Germinal center (tissue), 1 donor: ENCODE measurements at places on chromosomes 3 and 15.

- DNase-seq = no peak
Observed at GRCh38 chr3:27049792-27050191, 319.4 kb downstream of the NEK10 start.

- DNase-seq = no peak
Observed at GRCh38 chr3:61613666-61614065, 52.3 kb downstream of the PTPRG start.

GRCh38 chr15:72168131-72168807, 29.3 kb downstream of the GRAMD2A start:
- no peak for DNase-seq

GRCh38 chr3:93969997-93970396, 3.7 kb downstream of the PROS1 start:
- DNase-seq = no peak

DNA sequence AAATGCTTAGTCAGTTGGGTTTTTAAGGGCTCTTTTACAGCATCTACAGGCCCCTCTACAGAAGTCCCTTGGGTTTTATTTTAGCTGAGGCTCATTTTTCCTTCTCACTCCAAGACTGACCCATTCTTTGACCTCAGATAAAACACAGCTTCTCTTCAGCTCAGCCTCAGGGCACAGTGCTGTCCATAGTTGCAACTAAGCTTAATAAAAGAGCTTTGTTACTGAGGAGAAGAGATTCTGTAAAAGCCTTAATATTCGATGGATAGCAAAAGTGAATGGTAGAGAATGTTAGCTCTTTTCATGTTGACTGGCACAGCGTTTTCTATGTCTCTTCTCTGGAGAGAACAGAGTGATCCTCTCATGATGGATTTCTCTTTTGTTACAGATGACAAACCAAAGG, 277.9 kb downstream of the BBX start:
- no peak for DNase-seq

DNA sequence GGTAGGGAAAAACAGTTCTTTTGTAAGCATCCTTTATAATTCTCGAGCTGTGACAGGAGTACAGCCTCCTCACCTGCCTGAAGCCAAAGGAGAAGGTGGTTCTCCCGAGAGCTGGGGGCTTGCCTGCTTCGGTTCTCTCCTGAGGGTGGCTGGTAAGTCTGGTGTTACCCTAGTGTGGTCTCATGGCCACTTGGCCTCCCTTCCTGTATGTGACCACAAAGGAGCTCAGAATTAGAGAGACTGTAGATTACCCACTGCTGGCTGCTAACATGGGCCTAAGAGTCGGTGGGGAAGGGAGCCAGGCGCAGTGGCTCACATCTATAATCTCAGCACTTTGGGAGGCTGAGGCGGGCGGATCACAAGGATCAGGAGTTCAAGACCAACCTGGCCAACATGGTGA, 12.6 kb downstream of the PDHB start:
- DNase-seq = no peak

DNA sequence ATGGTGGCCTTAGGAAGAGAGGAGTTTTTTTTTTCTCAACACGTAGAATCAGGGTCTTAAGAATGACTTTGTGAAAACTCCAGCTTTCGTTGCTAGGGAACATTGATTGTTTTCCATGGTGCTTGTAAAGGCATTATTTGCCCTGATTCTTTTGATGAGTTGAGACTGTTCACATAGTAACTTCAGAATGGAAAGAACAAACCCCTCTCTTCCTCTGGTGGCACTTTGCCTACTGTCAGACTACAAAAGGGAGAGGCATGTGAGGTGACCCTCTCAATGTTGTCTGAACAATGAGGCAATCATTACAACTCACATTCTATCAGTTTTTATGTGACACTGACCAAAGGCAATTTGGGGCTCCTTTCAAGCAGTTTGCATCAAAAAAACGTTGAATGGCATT, 477.8 kb downstream of the FGF12 start:
- no peak for DNase-seq

DNA sequence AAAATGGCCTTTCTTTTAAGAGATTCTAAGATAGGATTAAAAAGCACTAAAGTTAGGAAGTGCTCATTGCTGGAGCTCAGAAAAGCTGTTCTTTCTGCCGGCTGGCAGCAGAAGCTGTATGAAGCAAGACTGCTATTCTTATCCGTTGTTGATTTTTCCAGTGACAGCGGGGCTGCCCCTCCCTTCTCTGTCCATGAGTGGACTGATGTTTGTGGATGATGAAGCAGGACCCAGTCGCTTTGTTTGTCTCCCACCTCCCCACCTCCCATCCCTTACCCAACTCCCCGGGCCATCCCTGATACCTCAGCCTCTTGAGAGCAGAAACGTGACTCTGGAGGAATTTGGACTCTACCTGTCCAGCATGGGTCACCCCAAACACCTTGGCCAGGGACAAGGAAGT, 10.3 kb upstream of the MUSTN1 start:
- no peak for DNase-seq

- no peak for DNase-seq
Observed at GRCh38 chr3:48068886-48069285, 52.7 kb upstream of the MAP4 start.

DNA sequence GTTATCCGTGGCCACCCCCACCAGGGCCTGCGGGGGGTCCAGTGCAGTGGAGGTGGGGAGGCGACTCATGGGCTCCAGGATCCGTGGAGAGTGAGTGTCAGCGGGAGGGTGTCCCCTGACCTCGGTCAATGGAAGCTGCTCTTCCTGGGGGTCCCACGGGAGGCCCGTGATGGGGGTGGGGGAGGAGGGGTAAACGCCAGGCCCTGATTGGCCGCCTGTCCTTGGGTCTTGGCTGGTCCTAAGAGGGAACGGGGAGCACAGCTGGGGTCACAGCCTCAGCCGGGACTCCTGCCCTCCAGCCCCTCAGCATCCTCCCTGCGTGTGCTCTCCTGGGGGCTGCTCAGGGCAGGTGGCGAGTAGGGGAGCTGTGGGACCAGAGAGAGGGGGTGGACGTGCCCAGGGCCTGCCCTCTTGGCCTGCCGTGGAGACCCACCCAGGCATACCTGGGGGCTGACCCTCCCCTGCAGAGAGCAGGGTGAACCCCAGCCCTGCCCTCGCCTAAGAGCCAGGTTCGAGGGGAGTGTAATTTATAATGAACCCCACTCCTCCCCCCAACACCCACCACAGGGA, 184.6 kb downstream of the GOLGA6L6 start:
- no peak for DNase-seq
